ENCODE measurements at places on chromosomes 11 and 22. TPM values are rescaled to one million over a fixed set of nuclear protein-coding genes. Genes with fewer than 3 reads are reported as not detected.
A peak's percentile ranks its signal among the peaks of the same experiment; 100 is the strongest.

DNA sequence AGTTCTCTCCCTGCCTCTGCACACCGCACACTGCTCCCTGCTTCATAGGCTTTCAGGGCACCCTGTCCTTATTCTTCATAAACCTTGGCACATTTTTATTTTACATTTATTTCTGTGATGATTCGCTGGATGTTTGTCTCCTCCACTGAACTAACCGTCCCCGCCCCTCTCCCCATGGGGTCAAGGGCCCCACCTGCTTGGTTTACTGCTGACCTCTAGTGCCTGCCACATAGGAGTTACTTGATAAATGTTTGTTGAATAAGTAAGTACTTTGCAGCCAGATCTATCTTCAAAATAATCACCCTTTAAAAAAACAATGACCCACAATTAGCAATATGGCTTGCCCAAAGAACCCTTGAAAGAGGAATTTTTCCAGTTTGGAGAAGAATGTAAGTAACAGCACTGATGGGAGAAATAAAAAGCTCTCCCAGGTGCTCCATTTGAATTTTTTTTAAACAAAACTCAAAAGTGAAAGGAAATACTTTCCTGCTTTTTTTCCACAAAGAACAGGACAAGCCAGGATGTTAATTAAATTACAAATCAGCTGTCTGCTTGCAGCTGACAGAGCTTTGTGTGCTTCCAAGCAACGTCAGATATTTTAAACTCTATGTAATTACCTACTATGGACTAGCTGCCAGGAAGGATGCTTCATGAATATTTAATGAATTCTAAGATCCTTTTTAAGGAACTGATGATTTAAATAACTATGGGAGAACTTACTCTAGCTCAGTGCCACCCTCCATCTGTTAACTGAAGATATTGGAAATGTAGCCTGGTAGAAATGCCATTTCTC, 1083.6 kb downstream of the DLG2 start:
- peak; percentile 91 for ATAC-seq

- peak; percentile 73 for ATAC-seq
Observed at GRCh38 chr22:27603800-27604144, 197.8 kb downstream of the MN1 start.

The APOL6 gene
- 4.8 TPM for total RNA-seq

DNA sequence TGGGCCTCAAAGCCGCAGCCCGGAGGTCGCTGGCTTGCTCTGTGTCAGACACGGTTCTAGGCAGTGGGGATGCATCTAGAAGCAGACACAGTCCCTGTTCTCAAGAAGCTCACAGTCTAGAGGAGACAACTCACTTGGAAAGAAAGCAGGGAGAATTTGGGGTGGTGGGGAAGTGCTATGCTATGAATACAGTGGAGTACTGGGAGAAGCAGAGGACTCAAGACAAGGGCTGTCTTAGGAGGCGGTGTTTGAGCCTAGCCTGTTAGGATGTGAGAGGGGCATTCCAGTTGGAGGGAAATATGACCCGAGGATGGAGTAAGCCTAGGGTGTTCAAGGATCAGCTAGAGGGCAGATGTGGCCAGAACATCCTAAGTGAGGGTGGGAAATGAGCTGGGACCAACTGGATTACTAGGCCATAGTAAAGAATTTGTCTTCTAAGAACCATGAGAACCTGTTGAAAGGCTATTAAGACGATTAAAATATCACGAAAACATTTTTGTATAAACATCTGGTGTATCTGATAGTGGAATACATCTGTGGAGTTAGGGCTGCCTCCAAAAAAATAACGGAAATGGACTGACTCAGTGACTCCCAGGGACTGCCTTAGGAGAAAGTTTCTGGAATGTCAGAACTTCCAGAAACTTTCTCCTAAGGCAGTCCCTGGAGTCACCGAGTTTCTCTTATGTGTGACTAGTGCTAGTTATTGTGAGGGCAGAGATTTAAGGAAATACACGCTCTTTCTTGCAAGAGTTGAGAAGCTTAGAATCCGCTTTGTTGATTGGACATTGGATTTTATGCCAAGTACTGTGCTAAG, 1.1 kb upstream of the PITPNB start:
- peak; percentile 52 for ATAC-seq

The PANX2 gene
- 2.1 TPM for total RNA-seq

- no peak for ATAC-seq
Observed at GRCh38 chr11:15590132-15590531, 475.4 kb downstream of the INSC start.

DNA sequence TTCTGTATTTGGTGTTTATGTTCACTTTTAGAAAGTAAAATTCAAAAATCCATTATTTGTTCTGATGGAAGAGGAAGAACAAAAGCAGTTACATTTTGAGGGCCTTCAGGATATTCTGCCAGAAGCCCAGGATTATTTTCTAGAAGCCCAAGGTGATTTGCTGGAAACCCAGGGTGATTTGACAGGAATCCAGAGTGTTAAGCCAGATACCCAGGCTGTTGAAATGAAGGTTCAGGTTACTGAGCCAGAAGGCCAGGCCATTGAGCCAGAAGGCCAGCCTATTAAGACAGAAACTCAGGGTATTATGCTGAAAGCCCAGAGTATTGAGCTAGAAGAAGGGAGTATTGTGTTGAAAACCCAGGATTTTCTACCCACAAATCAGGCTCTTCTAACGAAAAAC, 33.1 kb downstream of the CCDC15 start:
- no peak for ATAC-seq

- ATAC-seq: no peak
Observed at GRCh38 chr11:3171931-3172560, 6.9 kb upstream of the OSBPL5 start.

- ATAC-seq: no peak
Observed at GRCh38 chr11:70064726-70065317, 13.3 kb upstream of the ANO1 start.

- ATAC-seq: no peak
Observed at GRCh38 chr11:129768356-129768755, 47.3 kb upstream of the TMEM45B start.

- no peak for ATAC-seq
Observed at GRCh38 chr22:43308836-43309235, 34.3 kb downstream of the SCUBE1 start.

The SOX10 gene
- total RNA-seq: 1.5 TPM

DNA sequence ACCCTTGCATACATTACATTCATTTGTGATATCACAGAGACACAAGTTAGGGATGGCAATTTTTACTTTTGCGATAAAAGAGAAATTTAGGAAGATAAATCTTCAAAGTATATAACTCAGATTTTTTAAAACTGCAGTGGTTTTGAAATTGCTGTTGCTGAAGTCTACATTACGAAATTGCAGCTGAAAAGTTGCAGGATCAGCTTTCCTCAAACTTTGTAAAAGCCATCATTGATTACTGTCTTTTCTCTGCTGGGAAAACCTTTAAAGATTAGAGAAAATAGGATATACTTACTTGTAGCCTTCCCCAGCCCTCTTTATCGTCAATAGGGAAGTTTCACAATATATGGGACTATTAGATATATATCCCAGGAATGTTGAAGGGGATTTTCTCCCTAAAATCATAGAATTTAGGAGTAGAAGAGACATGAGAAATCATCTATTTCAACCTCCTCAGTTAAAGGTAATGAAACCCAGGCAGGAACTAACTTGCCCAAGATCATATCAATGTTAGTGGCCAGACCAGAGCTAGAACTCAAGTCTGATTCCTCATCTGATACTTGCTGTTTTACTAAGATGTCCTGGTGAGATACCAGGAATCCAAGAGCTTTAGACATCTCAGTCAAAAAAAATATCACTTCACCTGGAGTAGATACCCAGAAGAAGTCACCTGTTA, 10.4 kb upstream of the AGBL2 start:
- no peak for ATAC-seq

- ATAC-seq: peak; percentile 36
Observed at GRCh38 chr11:106286881-106287504, 209.5 kb downstream of the AASDHPPT start.

GRCh38 chr22:35353318-35353717, 27.6 kb upstream of the HMOX1 start:
- no peak for ATAC-seq

The HSCB gene
- 11.8 TPM for total RNA-seq

GRCh38 chr22:21866833-21867527, 465 bp downstream of the MAPK1 start:
- peak; percentile 53 for ATAC-seq

- no peak for ATAC-seq
Observed at GRCh38 chr22:42418811-42419242, 13.4 kb downstream of the NFAM1 start.

The NPAS4 gene
- total RNA-seq: 2.6 TPM

The RHOD gene
- not detected for total RNA-seq

- ATAC-seq: peak; percentile 37
Observed at GRCh38 chr22:19714312-19715187, at the start of gene SEPTIN5. Gene SEPTIN5, plus strand, starts transcription at chr22:19714503. Its CDS starts 86 bp downstream, at chr22:19714589.

The FIBP gene
- 91.3 TPM for total RNA-seq

The ALDH3B2 gene
- total RNA-seq: 0.21 TPM

The UBQLNL gene
- total RNA-seq: 0.25 TPM

GRCh38 chr11:22795914-22796313, 33.7 kb downstream of the SVIP start:
- no peak for ATAC-seq

The C11orf87 gene
- 3.1 TPM for total RNA-seq

DNA sequence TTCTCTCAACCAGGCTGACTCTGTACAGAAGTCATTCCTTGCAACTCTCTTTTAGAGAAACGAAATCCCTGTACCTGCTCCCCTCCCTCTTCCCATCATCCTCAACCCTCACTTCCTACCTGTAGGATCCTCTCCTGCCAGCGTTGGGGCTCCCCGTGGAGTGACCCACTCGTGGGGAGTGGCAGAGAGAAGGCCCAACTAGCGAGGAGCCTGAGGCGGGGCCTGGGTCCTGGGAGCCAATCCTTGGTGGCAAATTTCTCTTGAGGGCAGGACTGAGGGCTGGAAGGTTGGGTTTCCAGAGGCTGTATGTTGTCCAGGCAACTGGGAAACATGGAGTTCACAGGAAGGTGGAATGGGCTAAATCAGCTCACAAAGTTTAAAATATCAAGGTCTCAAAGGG, 10.4 kb downstream of the NHERF4 start:
- ATAC-seq: no peak

DNA sequence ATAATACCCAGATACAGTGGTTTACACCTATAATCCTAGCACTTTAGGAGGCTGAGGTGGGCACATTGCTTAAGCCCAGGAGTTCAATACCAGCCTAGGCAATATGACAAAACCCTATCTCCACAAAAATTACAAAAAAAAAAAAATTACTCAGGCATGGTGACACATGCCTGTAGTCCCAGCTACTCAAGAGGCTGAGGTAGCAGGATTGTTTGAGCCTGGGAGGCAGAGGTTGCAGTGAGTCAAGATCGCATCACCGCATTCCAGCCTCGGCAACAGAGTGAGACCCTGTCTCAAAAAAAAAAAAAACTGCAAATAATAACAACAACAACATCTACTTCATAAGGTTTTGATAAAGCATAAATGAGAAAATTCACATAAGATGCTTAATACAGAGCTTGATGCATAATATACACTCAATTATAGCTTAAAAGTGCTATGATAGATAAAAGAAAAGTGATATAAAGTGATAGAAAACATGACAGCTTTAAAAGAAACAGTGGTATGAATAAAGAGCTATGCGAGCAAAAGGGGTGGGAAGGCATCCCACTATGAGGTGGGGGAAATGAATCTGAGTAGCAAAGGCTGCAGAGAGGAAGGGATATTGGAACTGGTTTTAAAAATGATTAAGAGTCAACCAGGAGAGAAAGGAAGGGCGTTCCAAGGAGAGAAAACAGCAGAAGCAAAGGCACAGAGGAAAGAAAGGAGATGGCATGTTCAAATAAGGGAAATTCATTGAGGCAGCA, 197.6 kb downstream of the KIF18A start:
- no peak for ATAC-seq

The DSCAML1 gene
- 0.05 TPM for total RNA-seq

The UBTFL1 gene
- not detected for total RNA-seq

- ATAC-seq: no peak
Observed at GRCh38 chr11:15854245-15854644, 502.1 kb downstream of the SOX6 start.

The OR4D9 gene
- total RNA-seq: 0.05 TPM

The BAIAP2L2 gene
- total RNA-seq: 0.87 TPM

GRCh38 chr11:125955856-125956255, 10.0 kb downstream of the VSIG10L2 start:
- no peak for ATAC-seq

- ATAC-seq: no peak
Observed at GRCh38 chr22:38881464-38881871, 9.5 kb upstream of the CBX6 start.

- ATAC-seq: no peak
Observed at GRCh38 chr11:114440971-114441763, 1.9 kb downstream of the REXO2 start.

GRCh38 chr22:39560127-39560526, 10.4 kb upstream of the CACNA1I start:
- no peak for ATAC-seq

DNA sequence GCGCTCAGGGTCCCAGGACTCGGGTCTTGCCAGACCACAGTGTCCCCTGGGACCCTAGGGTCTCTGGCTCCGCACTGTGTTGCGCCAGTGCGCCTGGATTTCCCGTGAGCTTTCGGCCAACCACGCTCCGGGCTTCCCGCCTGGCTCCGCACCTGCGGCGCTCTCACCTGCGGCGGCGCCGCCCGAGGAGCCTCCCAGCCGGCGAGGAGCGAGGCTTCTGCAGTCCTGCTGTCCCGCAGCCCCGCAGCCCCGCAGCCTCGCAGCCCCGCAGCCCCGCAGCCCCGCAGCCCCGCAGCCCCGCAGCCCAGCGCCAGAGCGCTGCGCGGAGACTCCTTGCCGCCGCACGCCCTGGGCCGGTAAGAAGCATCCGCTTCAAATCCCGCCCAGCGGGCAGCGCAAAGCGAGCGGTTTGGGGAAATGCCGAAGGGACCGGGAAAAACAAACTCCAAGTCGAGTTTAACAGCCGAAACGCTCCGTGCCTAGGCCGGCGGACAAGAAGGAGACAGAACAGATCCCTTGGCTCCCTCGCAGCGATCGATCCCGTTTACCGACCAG, 939 bp downstream of the ALX4 start:
- peak; percentile 14 for ATAC-seq

DNA sequence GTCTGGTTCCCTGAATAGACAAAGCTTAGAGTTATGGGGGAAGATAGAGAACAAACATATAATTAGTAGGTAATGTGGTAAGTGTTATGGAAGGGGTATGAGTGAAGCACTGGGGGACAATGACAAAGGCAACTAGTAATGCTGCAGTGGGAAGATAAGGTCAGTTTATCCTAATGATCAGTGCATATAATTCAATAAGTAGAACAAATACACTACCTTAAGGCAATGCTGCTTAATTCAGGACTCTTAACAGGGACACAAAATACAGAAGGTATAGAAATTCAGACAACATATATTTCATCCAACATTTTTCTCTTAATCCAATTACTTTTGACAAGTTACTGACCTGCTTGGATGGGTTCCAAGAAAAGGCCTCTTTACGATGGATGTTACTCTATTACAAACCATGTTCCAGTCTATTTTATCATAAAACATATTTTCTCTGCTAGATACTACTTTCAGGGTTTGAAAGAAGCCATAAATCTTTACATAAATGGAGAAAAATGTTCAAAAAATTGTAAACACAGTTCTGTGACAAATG, 1186.2 kb downstream of the LRRC4C start:
- ATAC-seq: no peak

The KCNK4 gene
- 0.63 TPM for total RNA-seq

The PAX6 gene
- 115 TPM for total RNA-seq

Data from motor neuron (in vitro differentiated cells).